ENCODE measurements at places on chromosomes 5 and 9.
A peak's percentile ranks its signal among the peaks of the same experiment; 100 is the strongest.

- no peak for DNase-seq
These were observed 261.2 kb downstream of the ARL15 start for GRCh38 chr5:54049144-54049543.

DNA sequence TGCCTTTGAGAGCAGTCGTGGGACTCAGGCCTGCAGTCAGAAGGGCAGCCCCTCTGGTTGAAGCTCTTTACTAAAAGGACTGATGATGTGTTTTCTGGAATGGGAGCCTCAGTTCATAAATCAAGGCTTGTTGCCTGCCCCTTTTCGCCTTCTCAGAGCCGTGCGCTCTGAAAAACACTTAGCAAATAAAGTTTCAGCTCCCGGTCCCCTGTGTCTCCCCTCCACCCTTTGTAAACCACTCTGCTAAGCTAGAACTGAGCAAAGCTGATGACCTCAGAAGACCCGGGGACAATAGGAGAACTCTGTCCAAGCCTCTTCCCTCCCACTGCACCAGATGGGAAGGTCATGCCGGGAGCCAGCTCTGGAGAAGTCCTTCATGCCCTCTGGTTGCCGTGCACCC, 39.3 kb upstream of the ADRA1B start:
- no peak for DNase-seq

GRCh38 chr9:21121079-21121478, 20.6 kb downstream of the IFNW1 start:
- DNase-seq = no peak

- no peak for DNase-seq
These were observed 2.7 kb upstream of the MYMK start for GRCh38 chr9:133527444-133527920.

GRCh38 chr9:68966496-68966944, 47.4 kb downstream of the PRKACG start:
- no peak for DNase-seq

GRCh38 chr9:98856982-98857381, 49.5 kb downstream of the GALNT12 start:
- no peak for DNase-seq

GRCh38 chr5:109281136-109281690, 128.6 kb downstream of the PJA2 start:
- DNase-seq = no peak

GRCh38 chr9:14653511-14653910, 39.7 kb downstream of the ZDHHC21 start:
- no peak for DNase-seq

- no peak for DNase-seq
These were observed 305.7 kb downstream of the ARL15 start for GRCh38 chr5:54004697-54005096.

GRCh38 chr5:102902135-102902448, 147.0 kb downstream of the PAM start:
- no peak for DNase-seq

GRCh38 chr9:36092509-36093215, 43.9 kb upstream of the GLIPR2 start:
- no peak for DNase-seq

DNA sequence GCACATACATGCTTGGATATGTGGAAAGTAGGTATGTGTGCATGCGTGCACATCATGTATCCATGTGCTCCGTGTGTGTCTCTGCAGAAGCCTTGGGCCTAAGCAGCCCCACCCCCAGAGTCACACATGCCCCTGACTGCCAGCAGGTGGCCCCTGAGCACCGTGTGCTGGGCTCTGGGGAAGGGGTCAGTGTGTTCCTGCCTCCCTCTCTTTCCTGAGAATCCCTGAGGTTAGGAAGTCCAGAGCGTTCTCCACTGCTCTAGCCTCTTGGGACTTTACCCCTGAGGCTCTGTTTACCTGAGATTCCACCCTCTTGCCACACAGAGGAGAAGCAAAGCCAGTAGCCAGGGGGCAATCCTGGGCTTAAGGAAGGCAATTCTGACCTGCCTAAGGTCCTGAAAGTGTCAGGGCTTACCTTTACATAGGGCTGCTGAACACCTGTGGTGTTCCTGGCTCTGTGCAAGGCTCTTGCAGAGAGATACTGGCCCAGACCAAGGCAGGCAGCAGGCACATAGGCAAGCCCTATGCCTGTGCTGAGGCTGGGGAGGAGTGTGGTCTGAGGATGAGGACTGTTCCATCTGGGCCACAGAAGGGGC, 207.3 kb downstream of the TMEM38B start:
- peak; percentile 65 for DNase-seq

GRCh38 chr9:133045132-133045531, 14.3 kb downstream of the GTF3C5 start:
- DNase-seq = no peak

- no peak for DNase-seq
These were observed 59.2 kb downstream of the DAPK1 start for GRCh38 chr9:87556821-87557220.
